ENCODE measurements at places on chromosomes 2 and 18.
A peak's percentile ranks its signal among the peaks of the same experiment; 100 is the strongest.

DNA sequence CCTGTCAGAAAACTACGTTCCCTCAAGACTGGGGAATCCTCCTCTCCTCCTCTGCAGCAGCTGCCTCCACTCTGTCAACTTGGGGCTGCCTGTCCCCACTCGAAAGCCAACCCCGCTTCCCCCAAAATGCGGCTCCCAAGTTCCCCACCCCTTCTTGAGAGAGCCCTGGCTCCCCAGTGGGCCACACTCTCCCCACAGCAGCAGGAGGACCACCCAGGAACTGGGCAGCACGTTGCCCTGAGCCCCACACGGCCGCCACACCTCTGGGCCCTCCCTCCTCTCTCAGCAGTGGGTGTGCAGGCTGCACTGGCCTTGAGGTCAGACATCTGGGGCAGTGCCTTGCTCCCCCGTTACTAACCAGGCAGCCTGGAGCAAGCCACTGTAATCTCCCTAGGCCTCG is 9.6 kb upstream of the TEX51 start:
- no peak for DNase-seq

GRCh38 chr2:66452214-66452613 is 17.3 kb downstream of the MEIS1 start:
- no peak for DNase-seq

GRCh38 chr2:240458044-240458899 is 22.8 kb downstream of the GPC1 start:
- DNase-seq, result no peak

GRCh38 chr2:184004289-184004947 is 593.9 kb upstream of the ZNF804A start:
- DNase-seq, result no peak

GRCh38 chr2:170180031-170180566 is 2.2 kb downstream of the MYO3B start:
- no peak for DNase-seq

GRCh38 chr2:109171444-109172334 is 42.7 kb downstream of the SH3RF3 start:
- DNase-seq, result peak; percentile 33

DNA sequence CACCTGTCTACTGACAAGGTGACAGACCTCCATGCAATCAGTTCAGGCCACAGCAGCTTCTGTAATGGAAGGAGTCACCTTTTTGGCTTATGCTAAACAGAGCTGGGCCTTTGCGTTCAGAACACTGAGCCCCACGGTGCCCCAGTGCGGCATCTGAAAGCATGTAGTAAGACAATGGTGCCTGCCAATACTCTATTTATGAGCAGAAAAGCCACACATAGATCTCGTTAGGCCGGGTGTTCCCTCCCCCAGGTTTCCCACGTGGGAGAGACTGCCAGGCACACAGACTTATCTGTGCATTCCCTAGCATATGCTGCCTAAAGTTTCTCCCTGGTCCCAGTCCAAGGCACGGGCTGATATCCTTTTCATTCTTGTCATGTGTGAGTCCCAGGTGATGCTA is 150.9 kb downstream of the ACTR3 start:
- DNase-seq, result no peak

DNA sequence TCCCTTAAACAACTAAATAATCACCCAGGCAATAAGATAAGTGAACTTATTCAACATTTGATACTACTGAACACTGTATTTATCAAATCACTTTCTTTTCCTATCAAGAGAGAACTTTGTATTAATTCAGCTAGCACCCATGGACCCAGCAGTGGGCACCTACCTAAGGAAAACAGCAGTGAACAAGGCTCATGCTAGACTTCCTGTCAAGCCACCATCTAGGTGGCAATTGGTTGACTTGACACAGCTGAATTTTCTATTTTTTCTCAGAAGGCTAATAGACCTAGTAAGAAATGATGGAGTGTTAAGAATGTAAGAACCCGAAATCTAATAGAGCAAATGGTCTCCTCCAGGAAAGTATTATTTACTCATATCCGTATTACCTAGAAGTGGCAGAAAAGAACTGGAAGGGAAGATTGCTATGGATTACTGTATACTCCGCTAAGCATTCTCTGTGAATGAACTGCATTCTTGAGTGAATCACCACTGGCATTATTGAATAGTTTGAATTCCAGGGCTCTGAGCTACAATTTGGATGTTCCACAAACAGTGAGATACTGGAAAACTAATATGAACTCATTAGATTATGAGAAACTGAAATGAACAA is 988.2 kb upstream of the CDH2 start:
- DNase-seq, result no peak

DNA sequence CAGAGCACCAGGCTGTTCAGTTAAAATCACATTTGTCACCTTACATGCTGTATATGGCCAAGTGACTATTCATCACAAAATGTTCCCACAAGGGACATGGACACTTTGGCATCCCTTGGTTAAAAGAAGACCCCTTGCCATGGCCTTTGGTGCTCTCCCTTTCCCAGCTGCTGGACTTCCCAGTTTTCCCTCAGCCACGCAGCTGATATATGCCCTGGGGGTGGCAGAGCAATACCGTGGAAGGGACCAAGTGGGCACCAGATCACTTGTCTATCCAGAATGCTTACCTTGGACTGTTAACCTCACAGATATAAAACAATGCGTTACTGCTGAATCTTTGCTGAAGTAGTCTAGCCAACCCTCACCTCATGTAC is 35.3 kb downstream of the PAIP2B start:
- no peak for DNase-seq

DNA sequence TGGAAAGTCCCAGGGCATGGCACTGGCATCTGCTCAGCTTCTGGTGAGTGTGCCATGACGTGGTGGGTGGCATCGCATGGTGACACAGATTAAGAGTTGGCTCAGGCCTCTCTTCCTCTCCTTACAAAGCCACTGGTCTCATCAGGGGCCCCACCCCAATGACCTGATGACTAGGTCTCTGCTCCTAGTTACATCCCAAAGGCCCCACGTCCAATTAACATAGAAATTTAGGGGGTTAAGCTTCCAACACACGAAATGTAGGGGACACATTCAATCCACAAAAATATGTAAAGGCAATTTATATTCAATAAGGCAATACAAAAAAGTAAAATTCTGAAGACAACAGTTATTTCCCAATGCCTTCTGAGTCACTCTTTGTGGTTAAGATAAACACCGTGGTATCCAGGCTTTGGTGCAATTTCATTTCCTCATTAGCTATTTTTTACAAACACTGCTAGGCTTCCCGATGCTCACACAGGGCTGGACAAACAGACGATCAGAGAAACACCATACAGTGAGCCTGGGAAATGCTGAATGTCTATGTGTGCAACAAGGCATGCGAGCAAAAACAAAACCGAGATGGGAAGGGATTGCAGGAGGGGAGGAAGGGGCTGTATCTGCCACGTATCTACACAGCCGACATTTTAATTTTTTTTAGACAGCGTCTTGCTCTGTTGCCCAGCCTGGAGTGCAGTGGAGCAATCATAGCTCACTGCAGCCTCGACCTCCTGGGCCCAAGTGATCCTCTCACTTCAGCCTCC is 67.2 kb downstream of the MBP start:
- DNase-seq, result no peak

DNA sequence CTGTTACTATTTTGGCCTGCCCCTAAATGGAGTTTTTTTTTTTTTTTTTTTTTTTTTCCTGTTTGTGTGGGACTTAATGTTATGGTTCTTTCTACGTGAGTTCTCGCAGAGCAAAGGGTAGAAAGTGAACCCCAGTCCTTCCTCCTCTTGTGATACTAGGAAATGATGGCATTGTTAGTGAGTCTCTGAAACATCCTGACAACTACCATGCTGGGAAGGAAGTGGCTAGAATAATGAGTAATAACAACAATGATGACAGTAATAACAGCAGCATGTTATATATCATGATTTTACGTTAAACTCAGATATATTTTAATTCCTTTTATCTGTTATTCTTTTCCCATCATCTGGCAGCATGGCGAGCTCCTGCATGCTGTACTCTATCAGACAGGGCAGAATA is 216.2 kb upstream of the LINC00305 start:
- no peak for DNase-seq

DNA sequence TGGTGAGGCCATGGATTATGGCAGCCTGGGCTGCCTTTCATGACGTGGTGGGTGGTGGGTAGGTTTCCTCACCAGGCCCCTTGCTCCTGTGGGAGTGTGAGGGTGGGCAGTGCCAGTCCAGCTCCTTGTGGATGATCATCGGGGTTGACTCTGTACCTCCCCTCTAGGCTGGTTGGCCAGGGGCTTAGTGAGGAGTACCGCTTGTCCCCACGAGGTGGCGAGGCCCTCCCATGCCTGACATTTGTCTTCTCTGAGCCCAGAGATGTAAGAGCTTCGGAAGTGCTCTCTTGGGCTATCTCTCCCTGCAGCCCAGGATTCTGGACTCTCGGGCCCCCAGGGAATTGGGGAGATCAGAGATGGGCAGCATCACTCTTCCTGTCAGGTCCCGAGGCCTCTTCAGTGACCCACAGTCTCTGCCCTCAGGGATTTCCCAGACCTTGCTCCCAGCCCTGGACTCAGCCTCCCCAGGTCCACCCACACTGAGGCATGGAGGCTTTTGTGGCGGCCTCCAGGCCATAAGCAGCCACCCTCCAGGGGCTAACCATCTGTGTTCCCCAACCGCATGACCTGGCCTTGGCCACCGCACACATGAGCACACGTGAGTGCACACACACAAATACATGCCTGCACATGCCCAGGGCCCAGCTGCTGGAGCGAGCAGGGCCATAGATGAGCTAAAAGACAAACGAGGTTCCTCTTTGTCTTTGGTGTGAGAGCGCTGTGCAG is 6.5 kb downstream of the SPR start:
- no peak for DNase-seq

DNA sequence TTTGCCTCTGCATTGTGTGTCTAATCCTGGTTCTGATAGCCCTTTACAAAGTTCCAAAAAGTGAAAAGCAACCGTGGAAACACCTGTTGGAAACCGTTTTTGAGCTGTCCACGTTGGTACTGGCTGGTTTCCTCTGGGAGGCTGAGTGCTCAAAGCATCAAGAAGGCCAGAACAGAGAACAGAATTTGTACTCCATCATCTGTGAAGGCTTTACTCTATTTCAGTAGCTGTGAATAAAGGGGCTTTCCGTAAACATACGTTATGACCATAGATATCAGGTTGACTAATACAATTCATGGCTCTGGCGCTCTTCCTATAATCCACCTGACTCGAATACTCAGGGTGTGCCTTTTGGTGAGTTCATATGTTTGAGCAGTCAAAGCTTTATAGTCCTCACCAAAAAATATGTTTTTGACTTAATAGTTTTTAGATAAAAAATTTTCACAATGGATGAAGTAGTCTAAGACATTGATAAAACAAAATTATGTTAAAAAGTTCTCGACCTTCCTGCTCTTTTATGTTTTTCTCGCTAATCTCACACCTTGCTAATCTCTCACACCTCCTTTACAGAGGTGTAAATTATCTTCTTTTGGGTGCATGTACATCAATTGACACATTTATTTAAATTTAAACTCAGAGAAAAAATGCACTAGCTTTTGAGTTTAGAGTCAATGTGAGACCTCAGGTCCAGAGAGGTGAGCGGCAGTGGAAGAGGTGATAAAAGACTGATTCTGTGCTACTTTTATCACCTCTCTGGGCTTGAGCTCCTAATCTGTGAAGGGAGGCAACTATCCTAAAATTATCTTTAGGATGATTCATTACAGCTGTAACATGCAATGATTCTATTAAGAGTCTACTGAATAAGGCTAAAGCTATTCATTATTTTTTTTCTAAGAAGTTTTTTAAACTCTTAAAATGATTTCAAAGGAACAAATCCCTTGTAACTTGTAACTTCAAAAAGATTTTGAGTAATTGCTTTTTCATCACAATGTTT is 65.3 kb downstream of the CXCR4 start:
- no peak for DNase-seq

DNA sequence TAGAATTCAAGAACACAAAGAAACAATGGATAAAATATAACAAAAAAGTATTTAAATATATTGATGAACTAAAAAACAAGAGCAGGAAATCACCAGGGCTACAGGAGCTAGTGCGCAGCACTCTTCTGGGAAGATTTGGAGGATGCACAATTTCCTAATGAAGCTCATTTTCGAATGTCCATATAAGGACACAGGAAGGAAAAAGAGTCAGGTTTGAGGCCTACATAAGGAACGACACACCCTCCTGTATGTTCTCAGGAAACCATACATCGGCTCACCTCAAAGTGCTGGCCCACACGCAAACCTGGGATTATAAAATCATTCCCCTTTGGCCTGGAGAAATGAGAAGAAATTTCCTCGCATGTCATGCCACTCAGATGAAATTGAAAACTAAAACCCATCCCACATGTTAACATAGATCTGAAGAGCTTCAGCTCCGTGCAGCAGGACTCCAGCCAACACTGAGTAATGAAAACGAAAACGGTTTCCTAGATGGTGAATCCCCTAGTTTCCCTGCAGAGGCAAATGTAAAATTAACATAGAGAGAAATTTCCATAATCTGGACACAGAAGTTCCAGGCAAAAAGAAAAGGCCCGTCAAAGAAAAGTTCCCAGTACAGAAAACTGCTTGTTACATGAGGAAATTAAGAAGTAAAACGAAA is 825.8 kb downstream of the SOCS6 start:
- no peak for DNase-seq

GRCh38 chr18:27483276-27483675 is 298.2 kb upstream of the CHST9 start:
- DNase-seq, result no peak

DNA sequence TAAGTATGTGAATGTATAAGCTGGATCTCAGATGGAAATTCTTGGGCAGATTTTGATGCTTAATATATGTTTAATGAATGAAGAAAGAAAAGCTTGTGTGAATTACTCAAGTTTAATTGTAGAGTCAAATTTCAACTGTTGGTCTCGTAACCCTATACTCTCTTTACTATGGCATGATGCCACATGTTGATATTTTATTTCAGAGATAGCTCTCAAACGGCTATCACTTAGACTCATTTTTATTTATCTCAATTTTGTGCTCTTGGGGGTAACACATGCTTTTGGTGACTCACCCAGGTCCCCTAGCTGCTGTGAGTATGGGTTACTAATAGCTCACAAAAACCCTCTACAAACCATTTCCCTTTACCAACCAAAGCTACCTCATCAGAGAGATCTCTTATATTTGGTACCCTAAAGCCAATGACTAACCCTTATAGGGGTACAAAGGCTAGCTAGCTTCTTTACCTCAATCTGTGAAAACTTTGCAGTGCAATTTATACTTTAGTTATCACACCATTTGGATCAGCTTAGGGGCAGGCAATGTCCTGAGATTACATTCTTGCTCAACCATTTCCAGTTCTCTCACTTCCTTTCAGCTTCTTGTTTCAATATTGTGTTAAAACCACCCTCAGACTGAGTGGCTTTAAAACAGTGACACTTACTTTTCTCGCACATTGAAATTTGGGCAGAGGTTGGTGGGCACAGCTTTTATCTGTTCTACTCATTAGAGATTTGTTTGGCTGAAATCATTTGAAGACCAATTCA is 240.3 kb downstream of the CDH7 start:
- DNase-seq, result no peak

Data from H54 (cell line).